Activated T-cell treated with anti-CD3 and anti-CD28 coated beads, Interleukin-2, amount 50 U/mL, for 72 hours (primary cell): ENCODE measurements at places on chromosomes 12 and 14. TPM values are rescaled to one million over a fixed set of nuclear protein-coding genes. Genes with fewer than 3 reads are reported as not detected.

- DNase-seq = no peak
These were observed 39.7 kb downstream of the PPTC7 start for GRCh38 chr12:110543252-110543959.

Gene SLCO1C1
- not detected for total RNA-seq

- DNase-seq = no peak
These were observed 165.7 kb upstream of the FKBP4 start for GRCh38 chr12:2629051-2629450.

Gene KLRG1
- 2.5 TPM for total RNA-seq

- no peak for DNase-seq
These were observed 24.0 kb downstream of the PLEKHH1 start for GRCh38 chr14:67557118-67557517.

Gene MEG3
- not detected for total RNA-seq

DNA sequence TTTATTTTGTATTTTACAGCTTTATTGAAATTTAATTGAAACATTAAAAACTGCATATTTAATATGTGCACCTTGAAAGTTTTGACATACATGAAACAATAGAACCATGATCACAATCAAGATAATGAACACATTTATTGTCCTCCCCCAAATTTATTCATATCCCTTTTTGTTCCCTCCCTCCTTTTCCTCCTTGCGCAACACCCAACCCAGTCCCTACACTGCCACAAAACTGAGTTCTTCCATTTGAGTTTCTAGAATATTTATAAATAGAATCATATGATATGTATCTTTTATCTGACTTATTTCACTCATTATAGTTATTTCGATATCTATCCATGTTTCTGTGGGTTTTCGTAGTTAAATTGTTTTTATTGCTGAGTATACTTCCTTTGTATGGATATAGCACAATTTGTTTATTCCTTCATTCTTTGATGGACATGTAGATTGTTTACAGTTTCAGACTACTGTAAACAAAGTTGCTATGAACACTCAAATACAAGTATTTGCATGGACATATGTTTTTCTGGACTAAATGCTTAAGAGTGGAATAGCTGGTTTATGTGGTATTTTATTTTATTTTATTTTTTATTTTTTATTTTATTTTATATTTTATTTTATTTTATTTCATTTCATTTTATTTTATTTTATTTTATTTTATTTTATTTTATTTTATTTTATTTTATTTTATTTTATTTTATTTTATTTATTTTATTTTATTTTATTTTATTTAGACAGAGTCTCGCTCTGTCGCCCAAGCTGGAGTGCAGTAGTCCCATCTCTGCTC, 359.1 kb downstream of the SLC6A15 start:
- no peak for DNase-seq

DNA sequence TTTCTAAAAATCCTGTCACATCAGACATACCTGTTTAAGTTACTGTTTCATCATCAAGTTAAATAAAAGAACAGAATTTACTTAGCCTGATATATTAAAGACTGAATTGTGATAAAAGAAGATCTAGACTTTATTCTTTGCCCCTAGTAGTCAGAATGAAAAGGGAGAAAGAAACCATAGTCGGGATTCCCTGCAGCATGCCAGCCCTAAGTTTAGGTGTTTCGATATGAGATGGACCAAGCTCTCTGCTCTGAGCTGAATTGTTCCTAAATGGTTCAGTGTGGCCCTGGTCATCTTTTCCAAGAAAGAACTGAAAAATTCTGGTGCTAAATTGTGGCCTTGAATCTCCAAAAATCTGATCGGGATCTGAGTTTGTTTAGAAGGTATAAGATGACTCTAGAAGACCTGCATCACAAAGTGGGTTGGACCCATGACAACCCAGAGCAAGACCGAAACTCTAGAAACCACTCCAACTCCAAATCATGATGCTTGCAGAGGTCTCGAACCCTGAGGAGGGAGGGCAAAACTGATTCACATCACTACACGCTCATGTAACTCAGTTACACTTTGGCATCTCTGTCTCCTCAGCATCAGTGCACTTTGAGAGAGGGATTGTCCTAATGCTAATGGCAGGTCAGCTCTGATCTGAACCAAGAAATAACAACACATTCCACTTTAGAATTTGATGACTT, 15.7 kb downstream of the PTGER2 start:
- DNase-seq = peak; percentile 46

Gene RD3L
- total RNA-seq = not detected

DNA sequence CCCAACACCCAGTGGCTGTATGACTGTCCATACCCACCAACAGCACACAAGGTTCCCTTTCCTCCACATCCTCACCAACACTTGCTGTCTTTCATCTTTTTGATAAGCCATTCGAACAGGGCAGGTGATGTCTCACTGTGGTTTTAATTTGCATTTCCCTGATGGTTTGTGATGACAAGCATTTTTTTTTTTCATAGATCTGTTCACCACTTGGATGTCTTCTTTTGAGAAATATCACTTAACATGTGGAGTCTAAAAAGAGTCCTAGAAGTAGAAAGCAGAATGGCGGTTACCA, 198.1 kb upstream of the DIO3 start:
- DNase-seq = no peak

GRCh38 chr14:32426586-32427388, 97.7 kb downstream of the AKAP6 start:
- no peak for DNase-seq

DNA sequence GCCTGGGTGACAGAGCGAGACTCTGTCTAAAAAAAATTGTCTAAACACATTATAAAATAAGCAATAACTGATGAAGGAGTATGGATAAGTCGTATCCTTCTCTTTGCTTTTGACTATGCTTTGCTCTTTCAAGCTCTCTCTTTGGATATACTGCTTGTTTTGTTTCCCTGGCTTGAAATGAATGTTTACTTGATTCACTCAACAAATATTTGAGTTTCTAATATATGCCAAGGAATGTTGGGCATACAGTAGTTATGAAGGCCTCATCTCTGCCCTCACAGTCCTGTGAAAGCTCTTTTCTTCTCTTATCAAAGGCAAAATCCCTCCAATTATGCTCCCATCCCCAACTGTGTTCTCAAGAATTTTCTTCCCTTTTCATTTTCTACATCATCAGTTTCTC, 123.5 kb downstream of the PTPRR start:
- no peak for DNase-seq

Gene GLIPR1
- total RNA-seq = 6.3 TPM

DNA sequence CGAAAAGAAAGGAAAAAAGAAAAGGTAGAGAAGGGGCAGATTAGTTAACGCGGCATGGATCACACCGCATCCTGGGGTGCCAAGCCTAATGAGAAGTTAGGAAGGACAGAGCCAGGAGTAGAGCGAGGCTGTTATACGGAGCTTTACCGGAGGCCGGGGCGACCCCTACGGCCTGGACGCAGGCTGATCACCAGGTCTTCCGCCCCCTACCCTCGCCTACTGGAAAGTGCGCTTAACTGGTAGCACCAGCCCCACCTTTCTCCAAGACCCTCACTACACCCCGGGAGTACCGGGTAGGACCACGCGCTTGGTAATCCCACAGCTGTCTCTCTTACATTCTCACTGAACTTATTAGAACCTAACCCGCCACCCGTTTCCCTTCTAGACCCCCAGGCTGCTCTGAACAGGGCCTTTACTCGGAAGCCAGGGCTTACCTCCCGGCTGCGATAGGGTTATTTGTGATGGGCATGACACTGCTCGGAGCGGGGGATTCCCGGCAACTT, 33.8 kb downstream of the WBP11 start:
- peak; percentile 48 for DNase-seq

- DNase-seq = no peak
These were observed 382.3 kb downstream of the KCNH5 start for GRCh38 chr14:62662811-62663455.

Gene MRPL52
- 80.4 TPM for total RNA-seq

Gene STAC3
- total RNA-seq = 3.5 TPM

DNA sequence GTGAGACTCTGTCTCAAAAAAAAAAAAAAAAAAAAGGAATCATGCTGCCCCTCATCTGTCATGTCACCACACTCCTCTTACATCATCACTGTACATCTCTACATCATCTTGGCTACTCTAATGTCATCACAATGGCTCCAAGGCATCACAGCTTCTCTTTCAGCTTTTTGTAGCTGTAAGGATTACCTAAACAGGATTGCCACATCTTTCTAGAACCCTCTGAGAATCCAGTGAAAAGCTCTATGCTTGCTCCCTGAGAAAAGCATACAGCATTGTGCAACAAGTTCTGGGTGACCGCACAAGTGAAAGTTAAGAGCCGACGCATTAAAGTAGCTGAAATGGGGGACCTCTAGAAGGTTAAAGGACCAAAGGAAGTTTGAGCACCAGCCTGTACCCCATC, 272.5 kb downstream of the C12orf50 start:
- DNase-seq = no peak

GRCh38 chr14:50410071-50410470, 13.4 kb upstream of the CDKL1 start:
- DNase-seq = no peak

DNA sequence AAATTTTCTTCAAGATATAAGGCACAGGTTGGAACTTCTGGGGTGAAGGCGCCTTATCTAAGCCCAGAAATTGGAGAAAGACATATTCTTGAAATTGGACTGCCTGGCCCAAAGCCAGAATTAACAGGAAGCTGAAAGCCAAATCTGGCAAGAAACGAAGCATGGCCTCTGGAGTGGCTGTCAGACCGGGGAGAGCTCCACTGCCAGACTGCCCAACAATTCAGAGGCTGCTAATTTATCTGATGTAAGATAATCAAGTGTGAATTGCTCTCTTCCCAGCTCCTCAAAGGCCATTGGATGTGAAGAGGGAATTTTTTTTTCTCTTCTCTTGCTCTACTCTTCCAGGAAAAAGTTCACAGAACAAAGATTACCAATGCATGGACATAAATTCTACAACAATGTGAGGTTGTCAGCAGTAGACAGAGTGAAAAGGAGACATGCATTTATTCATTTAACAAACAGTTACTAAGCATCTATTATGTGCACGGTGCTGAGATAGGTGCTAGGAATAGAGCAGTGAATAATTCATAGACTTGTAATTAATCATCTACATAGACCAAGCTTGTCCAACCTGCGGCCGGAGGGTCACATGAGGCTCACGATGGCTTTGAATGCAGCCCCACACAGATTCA, at the start of gene GDF3:
Gene GDF3 (minus strand): TSS at position 210 of the 632 bp plus-strand sequence. CDS start 47 bp downstream, at position 163.
- DNase-seq = no peak

GRCh38 chr12:90015228-90015627, 306.6 kb upstream of the ATP2B1 start:
- no peak for DNase-seq

DNA sequence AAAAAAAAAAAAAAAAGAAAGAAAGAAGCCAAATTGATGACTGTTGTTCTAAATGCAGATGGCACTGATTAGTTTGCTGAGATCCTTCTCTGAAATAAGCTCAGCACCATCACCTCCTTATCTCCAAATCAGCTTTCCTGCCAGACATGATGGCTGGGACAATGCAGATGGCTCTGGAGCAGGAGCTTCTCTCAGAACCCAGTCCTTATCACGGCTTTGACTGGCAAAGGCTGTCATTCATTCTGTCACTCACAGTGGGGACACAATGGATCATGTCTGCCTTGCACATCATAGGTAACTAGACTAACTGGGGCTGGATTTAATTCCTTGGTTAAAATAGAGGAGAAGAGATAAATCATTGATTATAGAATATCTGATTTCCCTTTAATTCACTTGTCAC, 146.3 kb downstream of the PDZRN4 start:
- DNase-seq = no peak
